Epithelial cell of prostate (primary cell): ENCODE measurements at places on chromosomes 12 and 14.

DNA sequence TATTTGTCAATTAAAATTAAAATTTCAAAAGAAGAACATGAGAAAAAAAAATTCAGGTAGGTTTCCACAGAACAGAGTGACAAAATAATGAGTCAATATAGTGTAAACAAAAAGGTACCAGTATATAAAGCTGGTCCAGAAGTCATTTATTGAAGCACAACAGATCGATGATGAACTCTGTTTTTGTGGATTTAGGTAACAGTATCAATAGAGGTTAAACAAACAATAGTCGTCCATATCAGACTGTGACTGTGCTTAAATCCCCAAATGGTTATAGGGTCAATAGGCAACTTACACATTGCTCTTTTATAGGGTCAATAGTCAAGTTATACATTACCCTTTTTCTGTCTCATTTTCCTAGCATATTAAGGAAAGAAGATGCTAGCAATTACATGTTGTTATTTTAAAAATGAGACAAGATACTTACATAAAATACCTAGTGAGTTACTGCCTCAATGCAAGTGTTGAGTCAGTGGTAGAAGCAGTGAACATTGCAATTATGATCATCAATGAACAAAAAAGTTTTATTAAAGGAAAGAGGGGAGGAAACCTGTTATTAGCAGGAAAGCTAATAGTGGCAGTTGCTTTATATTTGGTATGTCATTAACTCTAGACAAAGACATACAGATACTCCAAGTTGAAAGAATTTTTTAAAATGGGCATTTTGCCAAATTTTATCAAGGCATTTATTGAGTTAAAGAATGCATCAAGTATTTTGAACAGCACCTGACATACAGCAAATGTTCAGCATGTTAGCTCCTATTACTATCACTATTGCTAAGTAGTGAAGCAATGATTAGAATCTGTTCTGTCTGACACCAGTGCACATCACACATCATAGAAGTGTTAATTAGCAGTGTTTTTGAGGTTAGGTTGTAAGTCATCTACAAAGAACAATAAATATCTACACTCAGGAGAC lies 102.9 kb downstream of the CCER1 start:
- no peak for DNase-seq

DNA sequence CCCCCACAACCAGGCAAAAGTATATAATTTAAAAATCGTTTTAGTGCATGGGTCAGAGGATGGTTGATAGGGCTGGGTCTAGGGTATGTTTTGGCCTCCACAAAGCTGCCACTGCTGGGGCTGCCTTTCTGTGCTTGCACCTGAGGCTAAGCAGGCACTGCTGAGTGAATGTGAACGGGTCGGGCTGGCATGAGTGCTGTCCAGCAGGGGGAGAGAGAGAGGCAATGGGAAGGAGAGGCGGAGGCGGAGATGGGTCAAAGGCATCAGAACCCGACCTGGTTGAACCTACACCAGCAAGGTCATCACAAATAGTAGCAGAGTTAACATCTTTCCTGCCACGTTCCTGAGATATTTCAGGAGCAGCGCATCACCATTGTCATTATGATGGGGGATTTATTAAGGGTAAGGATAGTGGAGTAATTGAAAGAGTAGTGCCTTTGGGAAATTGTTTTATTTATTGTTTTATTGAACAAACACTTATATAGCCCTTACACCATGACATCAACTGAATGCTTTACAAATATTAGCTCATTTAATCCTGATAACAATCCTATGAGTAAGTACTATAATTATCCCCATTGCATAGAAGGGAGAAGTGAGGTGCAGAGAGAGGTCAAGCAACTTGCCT lies 5.8 kb upstream of the NRXN3 start:
- DNase-seq = no peak

DNA sequence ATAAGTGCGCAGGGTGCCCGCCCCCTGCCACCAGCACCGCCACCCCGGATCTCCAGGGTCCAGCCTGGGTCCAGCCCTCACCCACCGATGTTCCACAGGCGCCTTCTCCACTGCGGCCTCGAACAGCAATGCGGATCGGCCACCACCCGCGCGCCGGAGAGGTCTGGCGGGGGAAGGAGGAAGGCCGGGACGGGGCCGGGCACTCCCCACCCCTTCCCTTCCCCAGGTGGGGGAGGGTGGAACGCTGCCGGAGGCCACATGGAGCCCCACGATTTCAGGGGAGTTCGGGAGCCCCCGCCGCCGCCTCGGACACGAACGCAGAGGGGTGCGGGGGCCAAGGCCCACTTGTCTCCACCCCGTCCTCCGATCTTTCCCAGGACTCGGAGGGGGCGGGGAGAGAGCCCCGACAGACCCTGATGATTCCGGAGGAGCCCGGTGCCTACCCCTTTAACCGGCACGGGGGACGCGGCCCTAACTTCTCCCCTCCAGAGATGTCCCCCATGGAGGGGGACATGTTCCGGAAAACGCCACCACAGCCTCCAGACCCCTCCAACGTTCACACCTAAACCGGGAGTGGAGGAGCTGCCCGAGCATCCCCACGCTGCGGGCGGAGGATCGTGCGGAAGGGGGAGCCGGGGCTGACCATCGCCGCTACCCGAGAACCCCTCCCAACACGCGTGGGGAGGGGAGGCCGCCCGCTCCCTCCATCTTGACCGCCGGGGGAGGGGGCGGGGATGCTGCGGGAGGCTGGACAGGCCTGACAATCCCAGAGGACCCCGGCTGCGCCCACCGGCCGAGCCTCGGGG lies 1.1 kb downstream of the ATXN2 start:
- no peak for DNase-seq

DNA sequence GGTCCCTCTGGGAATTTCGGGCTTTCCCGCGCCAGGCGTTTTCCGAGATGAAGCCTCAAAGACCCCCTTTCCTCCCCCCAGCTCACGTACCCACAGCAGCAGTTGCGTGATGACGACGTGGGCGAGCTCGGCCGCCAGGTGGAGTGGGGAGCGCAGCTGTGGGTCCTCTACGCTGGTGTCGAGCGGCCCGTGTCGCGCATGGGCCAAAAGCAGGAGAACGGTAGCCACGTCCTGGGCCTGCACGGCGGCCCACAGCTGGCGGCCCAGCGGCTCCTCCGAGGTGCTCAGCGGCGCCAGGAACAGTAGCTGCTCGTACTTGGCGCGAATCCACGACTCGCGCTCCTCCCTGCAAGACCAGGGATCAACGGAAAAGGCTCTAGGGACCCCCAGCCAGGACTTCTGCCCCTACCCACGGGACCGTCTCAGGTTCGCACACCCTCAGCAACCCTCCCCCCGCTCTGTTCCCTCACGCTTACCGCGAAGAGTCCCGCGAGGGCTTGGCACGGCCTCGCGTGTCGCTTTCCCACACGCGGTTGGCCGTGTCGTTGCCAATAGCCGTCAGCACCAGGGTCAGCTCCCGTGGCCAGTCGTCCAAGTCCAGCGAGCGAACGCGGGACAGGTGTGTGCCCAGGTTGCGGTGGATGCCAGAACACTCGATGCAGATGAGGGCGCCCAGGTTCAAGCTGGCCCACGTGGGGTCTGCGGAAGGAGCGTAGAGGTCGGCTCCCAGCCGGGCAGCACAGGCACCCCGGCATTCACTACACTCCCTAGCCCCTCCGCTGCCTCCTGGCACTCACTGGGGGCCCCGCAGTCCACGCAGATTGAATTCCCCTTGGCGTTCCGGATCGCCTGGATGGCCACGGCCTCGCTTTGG lies 11.4 kb downstream of the AGAP2 start:
- DNase-seq = no peak

DNA sequence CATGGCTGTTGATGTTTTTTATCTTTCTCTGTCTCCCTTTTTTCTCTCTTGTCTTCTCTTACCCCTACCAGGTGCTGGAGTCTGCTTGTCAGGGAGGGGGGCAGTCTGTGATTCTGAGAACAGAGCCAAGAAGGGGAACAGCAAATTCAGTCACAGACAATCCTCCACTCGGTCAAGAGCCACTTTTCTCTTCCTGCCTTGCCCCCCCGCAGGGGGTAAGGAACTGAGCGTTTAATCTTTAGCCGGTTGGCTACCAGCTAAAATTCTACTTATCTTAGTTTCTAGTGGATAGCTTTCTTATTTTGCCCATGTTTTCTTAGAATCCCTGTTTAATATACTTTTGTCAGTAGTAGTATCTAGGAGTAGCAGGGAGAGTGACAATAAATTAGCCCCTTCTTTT lies 1.9 kb downstream of the RIMKLB start:
- DNase-seq = no peak

GRCh38 chr12:76666290-76666835 lies 97.6 kb upstream of the ZDHHC17 start:
- no peak for DNase-seq

DNA sequence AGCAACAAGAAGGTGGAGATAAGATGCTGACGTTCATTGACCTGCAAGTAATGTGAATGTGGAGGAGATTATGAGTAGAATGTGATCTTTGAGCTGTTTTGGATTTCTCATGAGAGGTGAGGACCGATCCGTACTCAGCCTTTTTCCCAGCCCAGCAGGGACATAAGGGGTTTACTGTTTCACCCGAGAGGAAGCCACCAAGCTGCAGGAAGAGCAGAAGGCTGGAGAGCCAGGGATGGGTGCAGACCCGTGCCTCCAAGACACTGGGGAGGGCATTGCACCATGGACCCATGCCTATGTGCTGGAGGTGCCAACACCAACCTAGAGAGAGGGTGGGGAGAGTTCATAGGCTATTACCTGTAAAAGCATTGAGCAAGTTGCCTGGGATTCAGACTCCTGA lies 206.0 kb upstream of the DIO3 start:
- no peak for DNase-seq

GRCh38 chr12:23827353-23827752 lies 122.1 kb downstream of the SOX5 start:
- DNase-seq = no peak

- DNase-seq = no peak
These were observed 243.7 kb upstream of the FAR2 start for GRCh38 chr12:28905220-28905955.

- no peak for DNase-seq
These were observed 566.1 kb upstream of the MIS18BP1 start for GRCh38 chr14:45819107-45819506.

- no peak for DNase-seq
These were observed 2.4 kb upstream of the SLC41A2 start for GRCh38 chr12:104960464-104960863.

DNA sequence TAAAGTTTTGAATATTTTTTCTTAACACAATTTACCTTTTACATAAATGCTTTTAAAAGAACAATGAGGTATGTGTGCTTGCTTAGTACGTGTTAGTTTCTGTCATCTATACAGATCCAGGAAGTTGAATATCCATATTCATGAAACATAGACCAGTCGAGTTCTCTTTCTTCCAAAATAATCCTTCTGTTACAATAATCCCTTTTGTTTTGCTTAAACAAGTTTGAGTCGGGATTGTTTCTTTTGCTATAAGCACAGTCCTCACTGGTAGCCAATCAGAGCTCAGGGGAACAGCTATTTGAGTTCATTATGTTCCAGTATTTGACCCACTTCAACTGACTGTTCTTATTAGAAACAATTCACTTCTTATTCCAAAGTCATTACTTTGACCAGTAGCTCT lies 214.7 kb upstream of the FLRT2 start:
- no peak for DNase-seq
